Neural progenitor cell (in vitro differentiated cells): ENCODE measurements at places on chromosomes 1 and 21.

- peak; percentile 95 for DNase-seq
- peak within 1 kb of the TSS; percentile 82 for H3K4me3 ChIP-seq
- H3K27me3 ChIP-seq, result peaks cover 38% of the 10 kb centered on the region
- H3K4me1 ChIP-seq, result peaks cover 34% of the 10 kb centered on the region
- H3K27ac ChIP-seq, result no peak within 1 kb of the TSS
- H3K36me3 ChIP-seq, result no peaks in the 10 kb centered on the region
Measured at GRCh38 chr1:39901714-39902459, at the start of gene MYCL. Gene MYCL, minus strand, starts transcription at chr1:39901917. Its CDS starts 483 bp downstream, at chr1:39901434.

DNA sequence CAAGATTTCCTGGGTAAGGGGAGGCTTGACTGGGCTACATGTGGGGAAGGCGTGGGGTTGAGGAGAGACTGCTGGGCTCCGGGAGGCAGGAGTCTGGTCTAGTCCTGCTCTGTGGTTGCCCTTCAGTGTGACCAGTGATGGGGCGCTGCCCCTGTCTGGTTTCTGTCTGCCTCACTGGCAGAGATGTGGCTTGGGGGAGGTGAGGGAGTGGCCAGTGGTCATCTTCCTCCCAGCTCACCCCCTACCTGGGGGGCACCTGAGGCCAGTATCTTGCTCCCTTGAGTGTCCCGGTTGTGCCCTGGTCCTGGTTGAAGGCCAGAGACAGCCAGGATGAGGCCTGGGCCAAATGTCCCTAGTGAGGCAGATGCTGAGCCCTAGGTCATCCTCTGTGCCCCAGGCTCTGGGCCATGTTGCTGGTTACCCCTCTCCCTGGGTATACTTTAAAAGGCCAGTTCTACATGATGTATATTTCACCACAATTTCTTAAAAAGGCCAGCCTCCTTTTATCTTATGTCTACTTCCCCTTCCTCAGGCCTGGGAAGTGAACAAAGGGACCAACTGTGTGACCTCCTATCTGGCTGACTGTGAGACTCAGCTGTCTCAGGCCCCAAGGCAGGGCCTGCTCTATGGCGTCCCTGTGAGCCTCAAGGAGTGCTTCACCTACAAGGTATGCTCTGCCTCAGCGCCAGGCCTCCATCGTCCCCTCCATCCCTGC lies 10.5 kb downstream of the FAAH start:
- no peak for DNase-seq
- H3K27ac ChIP-seq, result no peak overlapping the region
- no peaks in the 10 kb centered on the region for H3K36me3 ChIP-seq

DNA sequence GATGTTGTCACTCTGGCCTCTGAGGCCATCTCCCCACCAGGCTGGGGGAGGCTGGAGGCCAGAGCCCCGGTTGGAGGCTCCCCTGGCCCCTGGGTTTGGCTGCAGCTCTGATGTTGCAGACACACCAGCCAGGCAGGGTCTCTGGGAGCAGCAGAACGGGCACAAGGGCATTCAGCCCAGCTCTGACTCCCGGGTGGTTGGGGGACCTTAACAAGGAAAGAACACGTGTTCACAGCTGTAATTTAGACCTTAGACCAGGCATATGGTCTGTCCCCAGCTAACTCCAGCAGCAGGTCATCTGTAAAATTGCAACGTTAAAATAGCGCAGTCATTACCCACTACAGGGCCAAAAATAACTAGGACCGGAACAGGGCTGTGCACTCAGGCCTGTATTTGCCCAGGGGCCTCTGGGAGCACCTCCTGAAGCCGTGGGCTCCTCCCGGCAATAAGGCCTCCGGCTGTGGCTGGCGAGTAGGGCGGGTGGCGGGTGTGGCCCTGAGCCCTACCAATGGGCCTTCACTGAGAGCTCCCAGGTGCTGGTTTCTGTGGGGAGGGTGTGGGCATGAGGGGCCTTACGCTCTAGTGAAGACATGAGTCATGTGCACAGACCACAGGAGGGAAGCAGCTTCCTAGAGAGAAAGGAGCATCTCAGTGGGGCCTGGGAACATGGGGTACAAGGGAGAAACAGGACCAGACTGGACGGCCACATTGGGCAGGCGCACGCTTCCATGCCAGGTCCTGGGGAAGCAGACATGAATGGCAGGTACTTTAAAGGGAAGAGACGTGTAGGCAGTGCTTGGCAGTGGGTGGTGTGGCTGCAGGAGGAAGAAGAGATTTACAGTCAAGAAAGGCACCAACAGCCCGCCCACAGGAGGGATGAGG lies 6.1 kb downstream of the LDLRAP1 start:
- no peak overlapping the region for H3K4me3 ChIP-seq
- H3K27me3 ChIP-seq, result peaks cover 12% of the 10 kb centered on the region
- DNase-seq, result no peak
- peaks cover under 1% of the 10 kb centered on the region for H3K4me1 ChIP-seq
- no peaks in the 10 kb centered on the region for H3K36me3 ChIP-seq
- H3K27ac ChIP-seq, result no peak overlapping the region

DNA sequence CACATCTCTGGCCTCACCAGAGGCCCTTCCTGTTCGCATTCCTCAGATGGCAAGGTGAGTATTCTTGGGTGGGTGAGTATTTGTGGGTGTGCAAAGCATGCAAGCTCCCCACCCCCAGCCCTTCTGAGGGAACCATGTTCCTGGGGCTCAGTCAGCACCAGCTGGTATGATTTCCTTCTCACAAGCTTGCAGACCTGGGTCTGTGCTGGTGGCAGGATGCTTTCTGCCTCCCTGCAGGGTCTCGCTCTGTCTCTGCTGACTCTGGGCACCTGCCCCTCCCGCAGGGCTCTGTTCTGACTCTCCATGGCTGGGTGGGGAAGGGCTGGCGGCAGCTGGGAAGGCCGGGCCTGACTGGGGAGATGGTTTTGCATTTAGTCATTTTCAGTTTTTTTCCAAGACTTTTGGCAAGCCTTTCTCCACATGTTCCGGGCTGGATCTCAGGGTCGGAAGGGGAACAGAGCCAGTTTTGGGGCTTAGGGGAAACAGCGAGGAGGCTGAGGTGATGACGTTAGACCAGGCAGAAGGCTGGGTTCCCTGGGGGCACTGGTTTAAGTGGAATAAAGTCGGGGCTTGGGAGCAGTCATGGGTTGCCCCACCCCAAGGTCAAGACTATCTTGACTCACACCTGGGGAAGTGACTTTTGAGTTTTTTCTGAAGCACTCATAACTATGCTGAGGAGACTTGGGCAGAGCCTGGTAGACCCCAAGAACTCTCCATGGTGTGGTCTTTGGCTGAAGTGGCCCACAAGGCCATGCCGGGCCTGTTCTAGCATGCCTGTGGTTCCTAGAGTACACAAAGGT lies 6.2 kb downstream of the RASSF5 start:
- H3K4me3 ChIP-seq, result no peak overlapping the region
- peaks cover 19% of the 10 kb centered on the region for H3K4me1 ChIP-seq
- peaks cover 31% of the 10 kb centered on the region for H3K27me3 ChIP-seq
- no peak overlapping the region for H3K27ac ChIP-seq
- no peaks in the 10 kb centered on the region for H3K36me3 ChIP-seq

DNA sequence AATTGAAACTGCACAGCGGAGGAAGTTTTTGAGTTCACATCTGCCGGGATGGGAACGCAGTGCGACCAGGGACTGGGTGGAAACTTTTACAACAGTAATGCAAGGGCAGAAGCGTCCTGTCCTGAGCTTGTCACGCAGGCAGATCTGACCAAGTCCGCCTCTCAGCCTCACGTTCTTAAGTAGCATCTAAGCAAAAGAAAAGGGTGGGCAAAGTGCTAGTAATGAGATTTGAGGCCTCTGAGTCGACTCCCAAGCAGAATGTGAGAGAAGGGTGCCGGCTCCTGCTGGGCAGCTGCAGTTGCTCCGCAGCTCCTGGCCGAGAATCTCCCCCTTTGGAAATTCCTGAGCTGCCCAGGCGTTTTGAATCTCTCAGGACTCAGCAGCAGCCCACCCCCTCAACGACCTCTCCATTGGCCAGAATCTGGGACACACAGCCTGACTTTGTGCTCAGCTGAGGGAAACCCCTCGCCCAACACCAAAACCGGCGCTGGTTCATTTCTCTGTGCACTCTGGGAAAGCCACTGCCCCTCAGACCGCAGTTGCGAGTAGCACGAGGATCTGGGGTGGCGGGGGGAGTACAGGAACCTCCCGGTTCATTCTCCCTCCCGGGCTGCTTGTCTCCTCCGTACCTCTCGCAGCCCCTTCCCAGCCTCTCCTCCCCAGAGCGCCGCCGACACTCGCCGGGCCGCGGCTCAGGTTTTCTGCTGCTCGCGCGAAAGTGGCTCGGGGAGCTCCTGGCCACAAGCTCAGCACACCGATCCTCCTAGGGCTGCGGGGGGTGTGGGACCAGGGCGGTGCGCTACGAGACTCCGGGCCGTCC lies 913 bp upstream of the S1PR1 start:
- H3K27ac ChIP-seq, result peak overlapping the region; percentile 30
- H3K4me3 ChIP-seq, result peak overlapping the region; percentile 92
- peaks cover 27% of the 10 kb centered on the region for H3K27me3 ChIP-seq
- no peaks in the 10 kb centered on the region for H3K36me3 ChIP-seq

DNA sequence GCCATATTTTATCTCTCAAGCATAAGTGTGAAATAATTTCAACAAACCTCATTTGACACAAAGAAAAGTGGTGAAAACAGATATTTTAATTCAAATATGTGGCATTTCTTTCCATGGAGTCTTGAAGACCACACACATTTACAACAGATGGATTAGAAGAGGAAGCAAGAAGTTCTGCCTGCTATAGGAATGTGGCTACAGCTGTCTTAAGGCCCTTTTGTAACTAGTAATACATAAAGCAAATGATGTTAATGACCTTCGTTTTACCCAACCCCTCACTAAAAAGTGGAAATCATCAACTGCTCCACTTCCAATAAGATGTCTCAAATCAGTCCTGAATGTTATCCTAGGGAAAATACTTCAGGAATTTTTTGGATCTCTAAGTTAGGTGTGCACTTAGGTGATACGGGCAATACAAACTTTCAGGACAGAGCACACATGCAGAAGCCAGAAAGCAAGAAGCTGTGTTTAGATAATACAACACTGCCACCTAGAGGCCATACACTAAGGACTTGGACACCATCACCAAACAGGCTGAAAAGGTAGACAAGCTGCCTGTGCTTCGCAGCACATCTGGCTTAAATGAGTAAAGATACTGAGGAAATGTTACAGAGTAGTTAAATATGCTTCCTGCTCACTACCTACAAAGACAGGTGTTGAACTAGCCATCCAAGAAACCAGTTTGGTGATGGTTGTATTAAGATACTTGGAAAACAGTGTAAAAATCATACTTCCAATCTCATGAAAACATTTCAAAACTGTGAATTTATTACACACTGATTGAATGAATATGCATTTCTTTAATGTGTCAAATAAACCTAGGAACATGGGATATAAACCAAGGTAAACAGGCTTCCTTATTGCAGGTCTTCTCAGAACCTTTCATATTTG lies 24.4 kb downstream of the RRAGC start:
- H3K27me3 ChIP-seq, result no peaks in the 10 kb centered on the region
- peak; percentile 93 for DNase-seq
- H3K4me1 ChIP-seq, result peaks cover 5% of the 10 kb centered on the region
- no peak overlapping the region for H3K4me3 ChIP-seq
- H3K27ac ChIP-seq, result no peak overlapping the region

GRCh38 chr1:3803905-3804626 lies 7.8 kb upstream of the LRRC47 start:
- DNase-seq, result no peak
- no peak overlapping the region for H3K27ac ChIP-seq
- no peaks in the 10 kb centered on the region for H3K4me1 ChIP-seq
- peaks cover 4% of the 10 kb centered on the region for H3K27me3 ChIP-seq
- H3K4me3 ChIP-seq, result no peak overlapping the region

DNA sequence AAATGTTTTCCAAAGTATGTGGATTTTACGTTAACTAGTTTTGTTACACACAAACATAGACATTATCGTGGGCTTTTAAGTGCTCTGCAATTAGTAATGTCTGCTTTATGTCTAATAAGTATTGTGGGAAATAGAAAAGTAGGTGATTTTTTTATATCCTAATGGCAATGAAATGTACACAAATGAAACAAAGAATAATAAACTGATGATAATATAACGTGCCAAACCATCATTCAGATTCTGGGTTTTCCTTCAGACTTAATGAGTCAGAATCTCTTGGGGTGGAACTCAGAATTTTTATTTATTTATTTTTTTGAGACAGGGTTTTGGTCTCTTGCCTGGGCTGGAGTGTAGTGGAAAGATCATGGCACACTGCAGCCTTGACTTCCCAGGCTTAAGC lies 2.0 kb downstream of the TMEM183A start:
- no peak overlapping the region for H3K27ac ChIP-seq
- H3K36me3 ChIP-seq, result peaks cover 17% of the 10 kb centered on the region
- no peak for DNase-seq
- peaks cover 9% of the 10 kb centered on the region for H3K4me1 ChIP-seq
- peak overlapping the region; percentile 70 for H3K4me3 ChIP-seq

GRCh38 chr21:42959728-42960127 lies 14.6 kb upstream of the PKNOX1 start:
- H3K27me3 ChIP-seq, result no peaks in the 10 kb centered on the region
- H3K4me1 ChIP-seq, result no peaks in the 10 kb centered on the region
- no peaks in the 10 kb centered on the region for H3K36me3 ChIP-seq
